NCI-H146 (cell line): ENCODE measurements at places on chromosomes 4 and X.
A peak's percentile ranks its signal among the peaks of the same experiment; 100 is the strongest.

DNA sequence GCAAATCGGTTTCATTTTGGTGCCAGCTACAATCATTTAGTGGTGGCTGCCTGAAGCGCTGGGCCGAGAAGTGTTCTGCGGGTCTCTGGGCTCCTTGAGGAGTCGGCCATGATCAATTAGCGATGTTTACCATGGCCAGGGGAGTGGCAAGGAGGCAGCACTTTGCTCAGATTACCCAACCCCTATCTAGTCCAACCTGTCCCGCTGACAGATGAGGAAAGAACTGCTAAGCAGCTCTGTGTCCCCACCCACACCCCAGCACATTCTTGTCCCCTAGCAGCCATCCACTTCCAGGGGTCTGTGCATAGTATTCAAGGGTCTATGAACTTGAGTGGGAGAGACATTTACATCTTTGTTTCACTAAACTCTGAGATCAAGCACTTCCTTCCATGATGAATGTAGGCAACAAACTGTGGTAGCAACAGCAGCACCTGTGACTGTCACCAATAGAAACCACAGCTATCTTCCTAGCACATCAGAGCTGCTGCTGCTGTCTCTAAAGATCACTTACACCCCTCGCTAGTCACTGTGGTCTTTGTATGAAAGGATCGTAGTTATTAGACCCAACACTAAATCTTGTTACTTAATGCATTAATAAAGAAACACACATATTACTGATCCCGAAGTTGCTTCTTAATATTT lies 331.6 kb downstream of the BCOR start:
- DNase-seq, result no peak

GRCh38 chrX:133970076-133970475 lies 15.3 kb downstream of the GPC3 start:
- DNase-seq, result no peak

GRCh38 chr4:121564840-121565375 lies 131.9 kb downstream of the ANXA5 start:
- DNase-seq, result no peak

GRCh38 chr4:130077275-130077674 lies 981.3 kb downstream of the C4orf33 start:
- no peak for DNase-seq

- DNase-seq, result no peak
These were observed 584.4 kb upstream of the AADAT start for GRCh38 chr4:170674176-170674575.

DNA sequence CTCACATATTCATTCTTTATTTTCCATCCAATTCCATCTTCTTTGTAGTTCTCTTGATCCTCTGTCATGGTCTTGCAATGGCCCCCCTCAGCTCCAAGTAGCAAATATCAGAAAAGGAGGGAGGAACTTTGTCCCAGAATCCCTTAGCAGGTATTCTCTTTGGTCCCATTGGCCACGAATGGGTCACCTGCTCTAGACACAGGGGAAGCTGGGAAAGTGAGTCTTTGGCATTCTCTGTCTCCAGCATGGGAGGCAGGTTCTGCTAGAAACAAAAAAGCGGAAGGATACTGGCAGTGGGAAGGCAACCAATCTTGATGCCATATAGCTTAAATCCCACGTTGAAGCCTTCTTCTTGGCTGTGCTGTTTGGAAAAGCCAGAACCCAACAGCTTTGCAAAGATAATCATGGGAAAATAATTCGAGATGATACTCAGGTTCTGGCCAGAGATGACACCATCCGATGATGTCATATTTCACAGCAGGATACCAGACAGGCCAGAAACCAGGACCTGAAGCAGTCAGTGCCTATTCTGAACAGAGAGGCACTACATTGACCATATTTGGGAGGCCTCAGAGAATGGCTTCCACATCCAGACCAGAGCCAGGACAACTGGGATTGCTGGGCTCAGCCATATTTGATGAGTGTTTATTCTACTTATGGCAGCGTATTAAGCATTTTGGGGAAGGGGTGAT lies 110.4 kb upstream of the ATXN3L start:
- no peak for DNase-seq

DNA sequence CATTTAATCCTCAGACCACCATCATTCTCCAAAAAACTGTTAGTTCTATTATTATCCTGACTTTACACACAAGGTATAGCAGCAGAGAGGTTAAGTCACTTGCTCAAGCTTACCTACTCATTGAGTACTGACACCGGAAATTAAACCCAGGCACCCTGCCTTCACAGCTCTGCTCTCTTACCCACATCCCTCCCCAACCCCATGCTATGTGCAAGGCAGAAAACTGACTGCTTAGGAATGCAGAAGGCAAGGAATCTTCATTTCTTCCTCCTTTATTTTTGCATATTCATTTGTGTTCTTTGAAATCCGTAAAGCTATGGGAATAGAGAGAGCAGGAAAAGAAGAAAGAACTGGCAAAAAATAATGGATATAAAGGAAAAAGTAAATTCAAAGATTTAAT lies 261.8 kb downstream of the PAPSS1 start:
- DNase-seq, result no peak

DNA sequence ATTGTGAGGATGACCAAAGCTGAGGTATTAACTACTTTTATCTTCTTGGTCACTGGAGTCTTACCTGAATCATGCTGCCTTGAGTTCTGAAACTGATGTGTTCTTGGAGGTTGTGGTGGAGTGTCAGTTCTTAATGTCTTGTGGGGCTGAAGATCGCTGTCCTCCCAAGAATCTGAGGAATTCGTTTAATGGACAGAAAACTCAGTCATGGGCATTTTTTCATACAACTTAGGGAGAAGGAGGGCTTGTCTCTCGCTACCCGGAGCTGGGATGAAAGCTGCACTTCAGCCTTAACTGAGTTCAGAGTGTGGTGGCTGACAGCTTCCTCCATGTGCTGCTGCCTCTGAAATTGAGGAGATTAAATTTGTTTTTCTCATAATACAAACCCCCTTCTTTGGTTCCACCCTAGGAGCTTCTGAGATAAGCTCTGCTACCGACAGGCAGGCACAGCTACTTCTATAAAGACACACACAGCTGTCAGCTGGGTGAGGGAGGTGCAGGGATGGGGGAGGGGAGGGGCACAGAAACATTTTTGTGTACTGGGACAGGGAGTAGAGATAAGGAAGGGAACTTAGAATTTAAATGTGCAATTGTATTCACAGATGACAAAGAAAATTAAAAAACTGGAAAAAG lies 30.8 kb downstream of the RBBP7 start:
- no peak for DNase-seq

GRCh38 chr4:177841258-177841657 lies 399.0 kb upstream of the AGA start:
- no peak for DNase-seq

- no peak for DNase-seq
These were observed 112.1 kb downstream of the NR3C2 start for GRCh38 chr4:148330161-148330560.

GRCh38 chrX:5702890-5703289 lies 525.8 kb downstream of the NLGN4X start:
- no peak for DNase-seq

DNA sequence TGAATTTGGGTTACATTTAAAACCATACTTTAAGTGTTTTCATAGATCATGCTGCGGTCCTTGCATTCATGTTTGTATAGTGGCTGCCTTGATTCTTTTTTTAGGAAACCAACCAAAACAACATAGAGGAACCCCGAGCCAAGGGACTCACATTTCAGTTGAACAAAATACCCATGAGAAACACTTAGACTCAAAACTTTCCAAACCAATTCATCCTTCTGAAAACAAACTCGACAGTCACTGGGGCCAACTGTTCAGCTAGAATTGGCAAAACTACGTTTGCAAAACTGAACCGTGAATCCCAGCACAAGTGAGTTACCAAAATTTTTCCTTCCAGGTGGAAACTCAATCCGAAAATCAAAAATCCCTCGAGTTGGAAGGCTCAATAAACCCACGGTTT lies 1.4 kb downstream of the ADGRA3 start:
- no peak for DNase-seq

GRCh38 chr4:76087007-76087769 lies 12.7 kb downstream of the ART3 start:
- peak; percentile 67 for DNase-seq

- DNase-seq, result no peak
These were observed 641.6 kb downstream of the ANKRD50 start for GRCh38 chr4:124070688-124071484.

GRCh38 chrX:70426286-70427278 lies 3.5 kb downstream of the GDPD2 start:
- no peak for DNase-seq

- DNase-seq, result no peak
These were observed 2.4 kb downstream of the CORIN start for GRCh38 chr4:47835494-47835893.

DNA sequence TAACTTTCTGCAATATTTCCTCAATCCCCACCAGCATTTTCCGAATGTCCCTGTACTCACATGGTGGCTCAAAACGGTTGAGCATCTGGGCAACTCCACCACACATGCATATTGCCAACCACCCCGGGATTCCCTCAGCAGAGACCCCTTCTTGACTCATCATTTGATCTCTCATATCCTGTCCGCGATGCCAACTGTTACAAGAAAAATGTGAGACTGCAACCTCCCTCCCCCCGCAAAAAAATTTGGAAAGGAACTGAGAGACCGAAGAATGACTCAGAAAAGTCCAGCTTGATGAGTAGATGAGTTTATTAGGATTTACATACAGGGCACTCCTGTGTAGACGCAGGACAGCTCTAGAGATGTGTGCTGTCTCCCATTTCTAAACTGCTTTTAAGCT lies 561.4 kb downstream of the ZIC3 start:
- DNase-seq, result no peak

GRCh38 chr4:159735281-159736207 lies 632.7 kb downstream of the RAPGEF2 start:
- DNase-seq, result no peak

- peak; percentile 25 for DNase-seq
These were observed 99.5 kb downstream of the PPP2R2C start for GRCh38 chr4:6372649-6373525.

GRCh38 chr4:19993242-19993641 lies 258.5 kb upstream of the SLIT2 start:
- DNase-seq, result no peak

DNA sequence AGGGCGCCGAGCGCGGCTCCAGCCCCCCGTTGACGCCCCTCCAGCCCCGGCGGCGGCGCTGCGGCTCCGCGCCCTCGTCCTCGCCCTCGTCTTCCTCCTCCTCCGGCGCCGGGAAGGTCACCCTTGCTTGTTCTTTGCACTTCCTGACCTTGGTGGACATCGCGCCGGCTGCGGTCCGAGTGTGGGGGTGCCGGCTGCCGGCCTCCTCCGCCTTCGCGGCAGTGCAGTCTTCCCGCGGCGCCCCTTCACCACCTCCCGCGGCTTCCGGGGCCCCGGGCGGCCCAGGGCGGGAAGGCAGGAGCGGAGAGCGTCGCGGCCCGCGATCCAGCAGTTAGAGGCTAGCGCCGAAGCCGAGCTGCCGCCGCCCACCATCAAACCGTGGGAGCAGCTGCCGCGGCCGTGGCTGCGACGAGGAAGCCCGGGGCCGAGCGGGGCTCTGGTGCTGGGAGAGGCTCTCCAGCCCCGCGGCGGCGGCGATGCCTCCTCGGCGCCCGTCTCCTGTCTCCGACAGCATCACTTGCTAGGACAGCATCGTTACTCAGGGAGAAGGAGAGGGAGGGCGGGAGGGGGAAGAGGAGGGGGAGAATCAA lies at the start of gene TRPC3:
Gene TRPC3, minus strand, starts transcription at position 540 of the 590 bp plus-strand sequence. Its CDS starts 380 bp downstream, at position 160.
- DNase-seq, result peak; percentile 37

GRCh38 chr4:84977396-84977795 lies 10.9 kb upstream of the WDFY3 start:
- no peak for DNase-seq

GRCh38 chr4:8649631-8650361 lies 57.2 kb downstream of the CPZ start:
- DNase-seq, result no peak

DNA sequence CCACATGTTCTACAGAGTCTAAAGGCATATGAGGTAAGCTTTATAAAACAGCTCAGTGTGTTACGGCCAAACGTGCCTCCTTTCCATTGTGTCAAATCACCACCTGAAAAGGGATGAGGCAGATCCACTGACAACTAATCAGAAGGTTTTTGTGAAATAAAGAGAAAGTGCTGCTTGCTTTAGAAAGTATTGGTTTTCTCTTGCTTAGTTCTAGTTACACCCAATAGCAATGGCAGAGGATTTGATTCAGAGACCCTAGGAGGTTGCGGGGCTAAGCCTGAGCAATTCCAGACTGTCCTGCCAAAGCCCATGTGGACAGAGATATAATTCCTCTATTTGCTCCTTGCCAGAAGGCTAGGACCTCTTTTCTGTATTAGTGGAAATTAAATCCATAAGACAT lies 125.5 kb downstream of the SPRY1 start:
- DNase-seq, result no peak

DNA sequence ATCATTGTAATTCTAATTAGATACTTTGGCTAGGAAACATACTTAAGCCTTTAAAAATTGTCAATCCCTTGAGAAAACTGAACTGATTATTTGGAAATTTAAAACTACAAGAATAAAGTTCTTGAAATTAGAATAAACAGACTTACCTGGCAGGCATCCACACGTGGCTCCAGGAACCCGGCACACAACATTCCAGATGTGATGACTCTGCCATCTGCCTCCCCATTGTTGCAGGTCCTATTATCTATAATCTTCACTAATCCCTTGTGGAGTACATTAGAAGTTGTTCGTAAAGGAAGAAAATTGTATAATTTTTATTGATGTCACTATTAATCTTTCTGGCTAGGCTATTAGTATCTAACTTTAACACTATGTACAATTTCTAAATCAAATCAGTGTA lies 16.2 kb upstream of the GNRHR start:
- DNase-seq, result peak; percentile 39

DNA sequence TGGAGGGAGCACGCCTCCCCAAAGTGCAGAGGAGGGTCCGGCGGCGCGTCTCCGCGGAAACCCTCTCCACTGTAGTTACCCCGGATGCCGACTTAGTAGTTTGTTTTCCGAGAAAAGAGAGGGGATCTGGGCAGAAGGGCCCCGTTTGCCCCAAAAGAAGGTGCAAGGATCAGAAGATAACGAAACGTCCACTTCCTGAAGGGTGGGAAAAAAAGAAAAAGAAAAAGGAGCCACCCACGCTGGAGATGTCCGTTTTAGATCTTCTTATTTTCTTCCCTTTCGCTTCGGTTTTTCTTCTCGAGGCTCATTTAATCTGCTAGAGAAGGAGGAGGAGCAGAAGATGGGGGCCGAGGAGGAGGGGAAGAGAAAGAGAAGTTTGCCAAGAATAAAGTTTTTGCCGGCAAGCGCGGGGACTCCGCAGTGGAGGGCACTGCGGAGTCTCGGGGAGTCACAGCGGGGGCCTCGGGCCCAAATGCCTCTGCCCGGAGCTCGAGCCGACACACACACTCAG lies 517 bp downstream of the LEF1 start:
- peak; percentile 53 for DNase-seq

GRCh38 chr4:87041141-87041540 lies 106.3 kb downstream of the AFF1 start:
- DNase-seq, result no peak
